ENCODE measurements at places on chromosomes 1 and 21.

DNA sequence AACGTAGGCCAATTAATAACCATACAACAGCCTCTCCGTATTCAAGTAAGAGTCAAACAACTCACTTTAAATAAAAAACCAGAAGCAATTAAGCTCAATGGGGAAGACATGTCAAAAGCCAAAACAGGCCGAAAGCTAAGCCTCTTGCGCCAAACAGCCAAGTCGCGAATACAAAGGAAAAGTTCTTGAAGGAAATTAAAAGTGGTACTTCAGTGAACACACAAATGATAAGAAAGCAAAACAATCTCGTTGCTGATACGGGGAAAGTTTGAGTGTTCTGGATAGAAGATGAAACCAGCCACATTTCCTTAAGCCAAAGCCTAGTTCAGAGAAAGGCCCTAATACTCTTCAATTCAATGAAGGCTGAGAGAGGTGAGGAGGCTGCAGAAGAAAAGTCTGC is 53.4 kb downstream of the SIPA1L2 start:
- DNase-seq, result no peak

DNA sequence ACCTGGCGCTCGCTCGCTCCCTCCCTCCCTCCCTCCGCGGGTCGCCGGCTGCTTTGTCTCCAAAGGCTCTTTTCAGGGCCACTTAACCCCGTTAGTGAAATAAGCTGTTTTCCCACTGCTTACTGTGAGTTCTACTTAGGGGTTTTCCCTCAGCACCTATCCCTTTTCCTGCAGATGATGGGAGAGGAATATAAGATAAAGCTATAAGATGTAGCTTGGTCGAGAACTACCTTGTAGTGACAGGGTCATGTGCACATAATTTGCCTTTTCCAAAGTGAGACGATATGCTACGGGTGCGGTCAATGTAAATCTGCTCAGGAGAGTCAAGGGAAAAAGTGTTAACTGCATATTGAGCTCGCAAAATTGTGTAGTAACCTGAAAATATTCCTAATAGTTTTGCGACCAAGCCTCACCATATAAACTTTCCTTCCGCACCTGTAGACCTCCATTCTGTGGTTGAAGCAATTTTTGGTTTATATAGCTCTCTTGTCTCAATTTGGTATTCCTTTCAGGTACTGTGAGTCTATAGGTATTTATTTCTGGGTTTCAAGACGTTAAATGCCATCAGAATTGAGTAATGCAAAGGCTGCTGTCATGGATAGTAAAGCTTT is 55.8 kb upstream of the BOLA1 start:
- DNase-seq, result no peak

- DNase-seq, result no peak
Measured at GRCh38 chr1:8632102-8632501, 185.3 kb downstream of the RERE start.

GRCh38 chr1:223133306-223133823 is 9.7 kb downstream of the TLR5 start:
- no peak for DNase-seq

GRCh38 chr1:234488054-234489006 is 9.4 kb upstream of the TARBP1 start:
- no peak for DNase-seq

GRCh38 chr1:13832536-13832935 is 132.5 kb downstream of the PRDM2 start:
- DNase-seq, result peak; percentile 78

DNA sequence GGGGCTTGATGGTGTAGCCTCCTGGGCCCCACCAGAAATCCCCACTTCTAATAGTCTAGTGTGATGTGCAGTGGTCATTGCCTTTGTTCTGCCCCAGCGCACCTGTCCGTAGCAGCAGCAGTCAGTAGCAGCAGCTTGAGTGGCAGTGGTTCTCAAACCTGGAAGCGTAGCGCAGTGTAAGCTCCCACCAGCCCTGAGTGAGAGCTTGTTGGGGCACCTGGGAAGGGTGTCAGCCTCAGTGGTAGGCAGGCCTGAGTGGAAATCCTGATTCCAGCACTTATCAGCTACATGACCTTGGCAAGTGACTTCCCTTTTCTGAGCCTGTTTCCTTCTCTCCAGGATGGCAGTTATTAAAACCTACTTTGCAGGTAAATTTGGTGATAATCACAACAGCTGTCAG is 41.6 kb upstream of the EPHA8 start:
- no peak for DNase-seq

- peak; percentile 84 for DNase-seq
Measured at GRCh38 chr1:169060043-169060722, 46.3 kb upstream of the ATP1B1 start.

- DNase-seq, result no peak
Measured at GRCh38 chr1:232300466-232300865, 329.5 kb downstream of the SIPA1L2 start.

DNA sequence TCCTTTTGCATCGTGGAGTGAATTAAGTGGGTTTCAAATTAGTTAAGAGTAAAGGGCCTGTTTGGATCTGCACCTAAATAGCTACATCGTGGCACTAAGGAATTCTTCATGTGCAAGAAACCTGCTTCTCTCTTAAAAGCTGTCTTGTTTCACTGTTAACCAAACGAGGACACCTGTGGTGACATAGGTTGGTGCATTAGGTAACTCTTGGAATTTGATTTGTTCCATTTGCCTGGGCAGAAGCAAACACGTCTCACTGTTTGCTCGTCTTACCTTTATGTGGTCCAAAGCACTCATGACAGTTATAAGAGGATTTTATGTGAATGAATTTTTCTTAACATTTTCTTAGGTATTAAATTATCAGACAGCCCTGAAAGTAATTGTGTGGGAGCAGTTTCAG is 60.9 kb downstream of the PRDM2 start:
- DNase-seq, result no peak

Data from NCI-H146 (cell line).